ENCODE measurements at places on chromosomes 7 and 10. TPM values are rescaled to one million over a fixed set of nuclear protein-coding genes. Genes with fewer than 3 reads are reported as not detected.
A peak's percentile ranks its signal among the peaks of the same experiment; 100 is the strongest.

DNA sequence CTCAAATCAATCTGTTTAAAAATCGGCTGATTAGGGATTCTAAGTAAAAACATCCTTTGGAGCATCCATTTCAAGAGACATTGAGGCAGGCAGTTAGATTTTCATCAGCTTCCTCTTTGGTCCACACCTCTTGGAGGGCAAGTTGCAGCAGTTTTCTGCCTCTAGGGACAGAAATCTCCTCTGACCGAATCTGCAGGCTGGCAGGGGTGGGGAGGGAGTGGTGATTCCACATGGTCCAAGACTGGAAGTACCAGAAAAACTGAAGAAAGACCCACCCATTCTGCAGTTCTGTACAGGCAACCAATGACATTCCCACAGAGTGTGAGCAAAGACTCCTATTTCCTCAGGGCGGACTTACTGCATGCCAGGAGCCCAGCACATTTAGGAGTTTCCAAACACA, 29.0 kb downstream of the FGFBP3 start:
- DNase-seq = no peak

DNA sequence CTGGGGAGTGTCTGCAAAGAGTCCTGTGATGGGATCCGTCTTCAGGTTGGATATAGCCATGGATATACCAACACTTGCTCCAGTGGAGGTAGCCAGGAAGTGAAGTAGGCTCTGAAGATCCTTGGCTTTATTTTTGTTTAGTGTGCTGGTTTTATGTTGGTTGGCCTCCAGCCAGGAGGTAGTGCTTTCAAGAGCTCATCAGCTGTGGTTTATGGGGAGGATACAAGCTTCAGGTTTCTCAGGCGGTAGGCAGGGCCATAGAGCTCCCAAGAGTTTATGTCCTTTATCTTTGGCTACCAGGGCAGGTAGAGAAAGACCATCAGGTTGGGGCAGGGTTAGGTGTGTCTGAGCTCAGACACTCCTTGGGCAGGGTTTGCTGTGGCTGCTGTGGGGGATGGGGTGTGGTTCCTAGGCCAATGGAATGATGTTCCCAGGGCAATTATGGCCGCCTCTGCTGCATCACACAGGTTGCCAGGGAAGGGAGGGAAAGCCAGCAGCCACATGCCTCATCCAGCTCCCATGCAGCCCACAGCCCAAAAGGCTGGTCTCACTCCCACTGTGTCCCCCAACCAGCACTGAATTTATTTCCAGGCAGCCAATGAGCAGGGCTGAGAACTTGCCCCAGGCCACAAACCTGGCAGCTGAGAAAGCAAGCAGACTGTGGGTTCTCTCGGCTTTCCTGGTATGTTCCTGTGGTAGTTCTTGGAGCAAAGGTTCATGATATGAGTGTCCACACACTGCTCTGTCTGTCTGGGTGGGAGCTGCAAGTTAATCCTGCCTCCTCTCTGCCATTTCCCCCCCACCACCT, 67.0 kb upstream of the PRLHR start:
- no peak for DNase-seq

DNA sequence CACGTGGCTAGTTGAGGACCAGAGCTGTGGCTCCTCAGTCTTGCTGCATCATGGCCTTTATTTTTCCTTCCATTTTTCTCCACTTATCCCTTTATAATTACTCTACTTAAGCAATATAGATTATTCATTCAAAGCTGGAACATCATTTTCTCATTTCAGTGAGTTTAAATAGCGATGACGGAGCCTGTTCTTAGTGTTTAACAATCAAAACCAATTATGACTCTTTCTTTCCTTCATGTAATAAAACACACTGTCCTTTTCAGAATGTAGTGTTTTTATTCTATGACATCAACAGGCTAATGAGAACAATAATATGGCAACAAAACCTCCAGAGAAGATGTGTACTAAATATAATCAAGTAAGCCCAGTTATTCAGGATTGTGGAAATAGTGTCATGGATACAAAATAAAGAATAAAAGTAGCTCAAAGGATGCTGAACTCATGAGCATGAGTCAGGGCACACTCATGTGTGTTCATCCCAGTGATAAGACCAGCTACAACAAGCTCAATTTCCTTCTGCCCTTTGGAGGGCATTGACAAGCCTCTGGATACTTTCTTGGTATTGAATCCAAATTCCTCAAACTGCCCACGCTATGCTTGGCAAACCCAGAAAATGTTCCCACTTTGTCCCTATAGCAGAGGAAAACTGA, 188.4 kb downstream of the CYP26A1 start:
- no peak for DNase-seq

DNA sequence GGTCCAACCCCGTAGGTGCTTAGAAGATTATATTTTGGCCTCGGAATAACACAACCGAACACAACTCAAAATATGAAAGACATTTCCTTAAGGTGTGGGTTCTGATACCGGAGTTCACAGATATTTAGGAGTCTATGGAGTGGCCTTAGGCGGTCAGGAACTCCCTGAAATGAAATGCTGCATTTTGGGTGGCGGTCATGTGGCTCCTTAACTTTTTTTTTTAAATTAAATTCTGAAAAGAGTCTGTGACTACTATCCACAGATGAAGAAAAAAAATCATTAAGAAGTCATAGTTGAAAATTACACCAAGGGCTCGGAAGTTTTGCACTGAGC, 290.9 kb upstream of the NFE2L3 start:
- no peak for DNase-seq

DNA sequence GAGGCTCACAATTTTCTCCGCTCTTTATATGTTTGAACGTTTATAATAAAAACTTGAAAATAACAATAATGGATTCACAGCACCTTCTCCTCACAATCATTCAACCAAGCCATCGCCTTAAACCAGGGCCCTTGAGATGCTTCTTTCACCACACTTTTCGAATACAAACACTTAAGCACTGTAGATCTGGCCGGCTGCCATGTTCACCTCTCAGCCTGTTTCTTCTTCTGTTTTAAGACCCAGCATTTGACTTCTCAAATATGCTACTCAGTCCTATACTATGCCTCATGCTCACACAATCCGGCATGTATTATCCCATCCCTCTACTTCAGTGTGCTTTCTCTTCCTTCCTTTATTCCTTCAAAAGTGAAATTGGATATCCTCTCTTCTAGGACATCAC, 280.6 kb downstream of the TFEC start:
- DNase-seq = no peak

DNA sequence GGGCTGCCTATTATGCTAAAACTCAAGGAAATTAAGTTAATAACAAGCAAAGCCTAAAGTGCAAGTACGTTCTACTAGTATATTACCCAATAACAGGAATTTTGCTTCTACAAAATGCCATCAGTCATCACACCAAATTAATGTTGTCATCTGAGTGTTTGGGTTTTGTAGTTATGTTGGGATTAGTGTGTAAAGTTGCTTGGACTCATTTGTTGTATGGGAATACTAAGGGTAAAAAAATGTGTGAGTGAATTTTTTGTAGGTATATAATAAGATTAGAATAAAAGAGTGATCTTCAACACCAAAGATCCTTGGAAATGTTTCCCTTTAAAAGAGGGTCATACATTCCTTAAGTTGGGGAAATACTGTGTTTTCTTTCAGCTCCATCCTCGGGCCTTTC, 38.6 kb downstream of the NRP1 start:
- DNase-seq = no peak

- DNase-seq = no peak
Measured at GRCh38 chr10:98642281-98642680, 195.5 kb upstream of the HPS1 start.

DNA sequence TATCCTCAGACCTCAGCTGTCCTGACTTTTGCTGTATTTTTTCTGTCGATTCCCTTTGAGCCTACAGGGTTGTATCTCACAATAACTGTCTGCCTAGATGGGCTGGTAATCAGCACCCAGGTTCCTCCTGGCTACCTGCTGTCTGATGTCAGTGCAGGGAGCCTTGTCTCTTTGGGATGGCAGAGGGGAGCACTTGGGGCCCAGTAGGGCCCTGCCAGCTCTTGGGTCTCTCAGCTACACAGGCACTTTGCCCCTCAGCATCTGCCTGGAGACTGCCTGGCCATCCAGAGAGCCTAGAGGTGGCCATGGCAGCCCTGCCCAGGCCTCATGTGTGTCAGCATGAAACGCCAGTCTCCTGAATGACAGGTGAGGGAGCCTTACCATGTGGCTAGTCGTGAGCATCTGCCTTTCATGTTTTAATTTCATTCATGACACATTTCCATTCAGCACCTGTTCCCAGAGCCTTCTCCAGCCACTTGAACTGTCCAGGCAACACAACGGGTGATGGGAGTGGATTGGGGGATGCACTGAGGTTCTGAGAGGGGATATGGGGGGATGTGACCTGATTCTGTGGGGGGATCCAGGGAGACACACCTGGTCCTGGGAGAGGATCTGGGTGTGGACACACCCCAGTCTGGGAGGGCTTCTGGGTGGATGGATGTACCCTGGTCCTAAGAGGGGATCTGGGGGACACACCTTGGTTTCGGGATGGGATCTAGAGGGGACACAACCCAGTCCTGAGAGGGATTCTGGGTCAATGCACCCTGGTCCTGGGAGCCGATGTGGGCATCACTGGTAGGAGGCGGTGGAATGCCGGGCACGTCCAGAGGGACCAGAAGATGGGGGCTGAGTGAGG, 21.9 kb downstream of the ADCY1 start:
- no peak for DNase-seq

DNA sequence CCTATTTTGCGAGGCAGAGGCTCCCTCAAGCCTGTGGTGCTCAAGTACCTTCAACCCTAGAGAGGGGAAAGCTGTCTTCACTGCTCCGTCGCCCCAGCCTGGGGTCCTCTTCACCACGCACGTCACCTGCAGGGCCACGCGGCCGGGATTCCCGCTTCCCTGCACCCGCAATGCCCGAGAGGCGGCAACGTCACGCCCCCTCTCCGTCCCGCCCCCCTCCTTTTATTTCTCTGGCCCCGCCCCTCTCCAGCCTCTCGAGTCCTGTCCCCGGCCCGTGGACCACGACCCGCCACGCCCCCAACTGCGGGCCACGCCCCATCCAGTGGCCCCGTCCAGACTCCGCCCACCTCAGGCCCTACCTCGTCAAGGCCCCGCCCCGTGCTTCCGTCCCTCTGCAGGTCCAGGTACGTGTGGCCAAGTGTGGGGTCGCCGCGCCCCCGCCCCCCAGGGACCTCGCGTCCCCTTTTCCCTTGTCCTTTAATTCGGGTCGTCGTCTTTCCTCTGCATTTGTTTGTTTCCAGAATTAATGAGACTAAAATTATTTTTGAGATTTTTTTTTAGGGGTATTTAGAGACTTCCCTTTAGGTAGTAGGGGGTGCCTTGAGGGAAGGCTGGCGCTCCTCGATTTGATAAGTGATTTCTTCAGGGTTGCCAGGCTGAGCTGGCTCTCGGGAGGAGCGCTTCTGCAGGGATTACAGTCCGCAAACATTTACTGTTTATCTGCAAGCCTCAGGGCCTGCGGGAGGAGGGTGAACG, 69.8 kb upstream of the BAIAP2L1 start:
- no peak for DNase-seq

- DNase-seq = no peak
Measured at GRCh38 chr10:80520661-80521470, 16.8 kb upstream of the SH2D4B start.

- no peak for DNase-seq
Measured at GRCh38 chr7:64871761-64872160, 31.3 kb upstream of the ZNF273 start.

DNA sequence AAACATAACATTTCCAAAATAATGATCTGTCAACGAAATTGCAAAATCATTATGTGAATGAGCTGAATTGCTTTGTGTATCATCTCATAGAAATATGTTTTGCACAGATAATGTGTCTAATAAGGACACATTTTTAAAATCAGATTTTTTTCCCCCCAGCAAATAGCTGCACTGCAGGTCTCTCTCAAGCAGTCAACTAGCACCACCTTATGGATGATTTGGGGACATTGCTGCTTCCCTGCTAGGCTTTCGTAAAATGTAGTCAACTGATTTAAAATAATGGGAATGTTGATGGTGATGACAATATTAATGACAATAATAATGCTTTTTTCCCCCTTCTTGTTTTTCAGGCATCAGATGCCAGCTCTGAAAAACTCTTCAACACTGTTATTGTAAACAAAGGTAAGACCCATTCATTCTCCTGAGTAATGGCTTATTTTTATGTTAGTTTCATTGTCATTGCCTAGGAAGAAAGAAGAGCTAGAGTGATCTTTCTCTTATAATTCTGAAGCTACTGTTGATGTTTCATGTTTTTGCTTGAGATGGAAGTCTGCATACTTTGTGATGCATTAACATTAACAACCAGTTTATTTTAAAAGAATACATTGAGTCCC, 433.6 kb upstream of the GALNT17 start:
- peak; percentile 33 for DNase-seq

GRCh38 chr7:37212556-37212955, 236.1 kb downstream of the ELMO1 start:
- no peak for DNase-seq

DNA sequence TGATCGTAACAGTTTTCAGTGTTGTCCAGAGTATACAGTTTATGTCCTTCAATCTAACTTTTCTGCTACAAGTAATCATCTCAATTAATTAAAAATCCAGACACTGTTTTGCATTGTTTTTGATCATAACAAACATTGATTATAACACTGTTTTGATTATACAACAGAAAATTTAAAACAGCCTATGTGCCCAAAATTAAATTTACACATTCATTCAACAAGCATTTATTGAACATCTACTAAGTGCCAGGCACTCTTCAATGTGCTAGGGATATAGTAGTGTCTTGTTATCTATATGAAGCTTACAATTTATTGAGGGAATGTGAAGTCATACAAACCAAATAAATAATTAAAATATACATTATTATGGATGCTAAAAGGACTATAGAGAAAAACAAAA, 10.6 kb downstream of the ELAPOR2 start:
- no peak for DNase-seq

- DNase-seq = no peak
Measured at GRCh38 chr10:30207485-30208052, 141.5 kb downstream of the MTPAP start.

GRCh38 chr7:76260171-76260703, 42.2 kb upstream of the HSPB1 start:
- no peak for DNase-seq

DNA sequence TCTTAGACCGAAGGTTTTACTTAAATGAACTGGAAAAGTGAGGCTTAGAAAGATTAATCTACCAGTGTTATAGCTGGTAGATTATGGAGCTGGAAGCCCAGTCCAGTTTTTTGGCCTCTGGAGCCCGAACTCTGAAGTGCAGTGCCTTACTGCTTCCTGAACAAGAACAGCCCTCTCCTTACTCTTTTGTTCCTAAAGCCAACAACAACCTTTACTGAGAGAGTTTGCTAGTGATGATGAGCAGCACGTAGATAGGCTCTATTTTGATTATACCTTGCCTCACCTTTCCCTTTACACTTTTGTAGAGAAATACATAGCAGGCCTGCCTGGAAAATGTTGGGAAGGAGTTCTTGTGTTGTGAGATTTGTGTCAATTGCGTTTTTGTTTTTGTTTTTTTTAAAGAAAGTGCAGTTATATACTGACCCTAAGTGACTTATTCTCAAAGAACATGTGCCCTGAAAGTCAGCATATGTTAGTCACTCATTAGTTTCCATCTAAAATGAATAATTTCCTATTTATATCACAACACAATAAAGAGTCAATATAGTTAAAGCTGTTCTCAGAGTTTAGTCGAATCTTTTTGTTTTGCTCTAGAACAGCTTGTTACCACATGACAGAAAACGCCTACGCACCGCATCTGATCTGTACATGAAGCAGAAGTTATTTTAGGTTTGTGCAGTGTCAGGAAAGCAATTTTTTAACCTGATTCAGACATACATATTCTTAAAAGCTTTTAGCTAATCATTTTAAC, 33.0 kb downstream of the PLEKHA1 start:
- DNase-seq = no peak

The OGDHL gene
- 1.3 TPM for total RNA-seq

The PNLIPRP2 gene
- 0.72 TPM for total RNA-seq

The SSC4D gene
- total RNA-seq = 1.6 TPM

The A1CF gene
- 0.03 TPM for total RNA-seq

The CPSF4 gene
- 57.0 TPM for total RNA-seq

The DGKI gene
- total RNA-seq = not detected

The SPOCK2 gene
- 4.8 TPM for total RNA-seq

The NODAL gene
- total RNA-seq = not detected
